Esophagus squamous epithelium (tissue), 5 donors: ENCODE measurements at places on chromosomes 16 and 17.

- no peak for DNase-seq
Observed at GRCh38 chr17:27498615-27499309, 42.5 kb downstream of the KSR1 start.

DNA sequence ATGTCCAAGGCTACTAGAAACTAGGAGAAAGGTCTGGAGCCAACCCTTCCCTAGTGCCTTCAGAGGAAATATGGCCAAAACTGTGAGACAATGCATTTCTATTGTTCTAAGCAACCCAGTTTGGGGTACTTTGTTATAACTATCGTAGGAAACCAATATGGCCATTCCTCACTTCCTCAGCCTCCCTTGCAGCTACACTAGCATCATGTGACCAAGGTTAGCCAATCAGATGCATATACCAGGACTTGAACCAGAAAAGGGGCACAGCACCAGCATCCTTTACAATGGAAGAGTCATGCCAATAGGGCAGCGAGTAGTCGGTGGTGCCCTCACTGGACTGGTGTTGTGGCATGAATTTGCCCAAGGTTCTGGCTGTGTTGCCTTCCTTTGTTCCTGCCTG is 464.0 kb downstream of the TMEM114 start:
- no peak for DNase-seq

DNA sequence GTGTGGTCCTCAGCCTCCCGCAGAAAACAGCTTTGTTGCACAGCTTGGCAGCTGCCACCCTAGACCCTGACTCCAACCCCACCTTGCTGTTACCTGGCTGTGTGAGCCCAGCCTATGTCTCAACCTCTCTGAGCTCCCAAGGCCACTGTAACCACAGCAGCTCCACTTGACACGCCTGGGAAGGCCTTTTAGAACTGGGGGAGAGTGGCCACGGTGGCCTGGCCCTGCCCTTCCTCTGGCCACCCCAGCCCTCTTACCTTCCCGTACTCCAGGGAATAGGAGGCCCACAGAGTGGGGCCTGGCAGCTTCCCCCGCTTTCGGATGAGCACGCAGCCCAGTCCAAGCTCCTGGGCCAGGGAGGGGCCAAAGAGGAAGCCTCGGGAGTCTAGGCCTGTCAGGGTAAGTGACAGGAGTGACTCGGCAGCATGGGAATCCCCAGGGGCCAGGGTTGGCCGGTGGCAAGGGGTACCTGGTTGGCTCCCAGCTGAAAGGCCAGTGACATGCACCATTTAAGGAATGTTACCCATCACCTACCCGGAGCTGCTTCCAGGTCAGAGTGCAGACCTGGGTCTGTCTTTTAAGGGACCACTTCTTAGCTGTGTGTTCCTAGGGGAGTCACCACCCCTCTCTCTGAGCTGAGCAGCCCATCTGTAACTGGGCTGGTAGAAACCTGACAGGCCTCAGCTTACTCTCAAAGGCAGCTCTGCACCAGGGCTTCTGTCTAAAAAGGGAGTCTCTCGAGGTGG is 1.4 kb downstream of the APRT start:
- no peak for DNase-seq

- DNase-seq = no peak
Observed at GRCh38 chr17:5365831-5366230, 53.6 kb downstream of the NUP88 start.

DNA sequence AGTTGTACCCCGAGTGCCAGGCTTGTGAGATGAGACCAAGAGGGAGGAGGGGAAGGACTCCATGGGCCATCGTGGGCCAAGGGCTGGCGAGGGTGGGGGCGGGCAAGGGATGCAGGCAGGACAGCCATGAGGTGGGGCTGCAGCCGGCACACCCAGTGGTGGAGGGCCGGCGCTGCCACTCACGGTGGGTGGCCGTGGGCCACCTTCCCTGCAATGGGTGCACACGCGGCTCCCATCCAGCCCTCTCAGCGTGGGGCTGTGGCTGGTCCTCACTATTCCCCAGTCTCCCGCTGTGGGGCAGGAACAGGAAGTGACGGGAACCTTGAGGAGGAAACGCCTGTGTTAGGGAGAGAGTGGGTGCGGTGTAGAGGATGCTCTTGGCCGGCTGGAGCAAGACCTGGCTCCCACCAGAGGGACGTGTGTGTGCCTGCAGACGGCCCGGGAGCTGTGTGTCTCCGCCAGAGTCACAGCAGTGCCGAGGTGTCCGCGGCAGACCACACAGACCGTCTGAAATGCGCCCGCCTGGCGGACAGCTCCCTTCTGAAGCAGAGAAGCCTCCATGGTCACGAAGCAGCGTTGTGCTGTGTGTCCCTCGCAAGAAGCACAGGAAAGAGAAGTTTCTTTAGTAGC is 23.6 kb downstream of the CIBAR2 start:
- no peak for DNase-seq

- no peak for DNase-seq
Observed at GRCh38 chr16:57484515-57485005, 1.7 kb downstream of the DOK4 start.

- no peak for DNase-seq
Observed at GRCh38 chr17:81274471-81274855, 20.6 kb downstream of the SLC38A10 start.

- no peak for DNase-seq
Observed at GRCh38 chr16:85057212-85057889, 29.8 kb downstream of the KIAA0513 start.

DNA sequence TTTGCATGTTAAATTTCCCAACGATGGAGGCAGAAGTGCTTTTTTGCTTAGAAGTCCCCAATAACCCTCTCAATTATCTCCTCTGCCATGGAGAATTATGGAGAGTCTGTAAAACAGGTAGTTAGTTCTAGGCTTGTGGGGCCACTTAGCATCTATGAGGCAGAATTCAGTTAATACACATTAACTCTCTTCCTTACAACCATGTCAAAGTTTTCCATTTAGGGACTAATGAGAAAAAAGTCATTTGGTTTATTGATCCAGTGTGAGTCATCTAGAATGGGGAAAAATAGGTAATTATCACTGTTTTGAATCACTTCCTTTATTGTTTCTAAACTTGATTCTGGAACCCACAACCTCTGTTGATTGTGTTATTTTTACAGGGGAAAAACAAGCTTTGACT is 229.1 kb upstream of the COX10 start:
- no peak for DNase-seq
